ENCODE measurements at places on chromosomes 11 and 22. TPM values are rescaled to one million over a fixed set of nuclear protein-coding genes. Genes with fewer than 3 reads are reported as not detected.

MRGPRX4 gene
- not detected for total RNA-seq

DNA sequence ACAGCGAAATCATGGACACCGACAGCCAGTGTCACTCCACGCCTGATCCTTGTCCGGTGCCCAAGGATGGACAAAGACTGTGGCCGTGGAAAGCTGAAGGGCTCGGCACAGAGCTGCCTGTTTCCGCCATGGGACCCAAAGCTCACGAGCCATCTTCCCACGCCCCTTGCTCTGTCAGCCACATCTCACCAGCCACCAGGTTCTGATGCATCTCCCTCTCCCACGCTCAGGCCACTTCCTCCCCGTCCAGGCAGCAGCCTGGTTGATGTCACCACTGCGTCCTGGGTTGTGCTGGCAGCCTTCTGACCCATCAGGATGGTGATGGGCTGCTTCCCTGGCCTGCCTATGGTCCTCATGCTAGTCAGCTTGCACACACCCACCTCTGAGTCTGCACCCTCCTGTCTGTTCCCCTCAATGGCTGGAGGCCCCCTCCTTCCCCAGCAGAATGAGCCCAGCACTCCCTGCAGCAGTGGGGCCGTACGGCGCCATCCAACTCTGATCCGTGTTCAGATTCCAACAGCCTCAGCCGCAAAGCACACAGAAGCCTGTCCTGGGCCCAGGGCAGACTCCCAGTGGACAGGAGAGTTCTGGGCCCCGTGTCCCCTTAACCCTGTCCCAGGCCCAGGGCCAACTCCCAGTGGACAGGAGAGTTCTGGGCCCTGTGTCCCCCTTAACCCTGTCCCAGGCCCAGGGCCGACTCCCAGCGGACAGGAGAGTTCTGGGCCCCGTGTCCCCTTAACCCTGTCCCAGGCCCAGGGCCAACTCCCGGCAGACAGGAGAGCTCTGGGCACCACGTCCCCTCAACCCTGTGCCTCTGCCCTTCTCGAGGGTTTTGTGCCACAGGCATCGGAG lies 259.5 kb downstream of the BRD1 start:
- no peak for DNase-seq

GRCh38 chr11:27118371-27118770 lies 77.8 kb downstream of the BBOX1 start:
- no peak for DNase-seq

- no peak for DNase-seq
Measured at GRCh38 chr11:11267312-11267711, 85.7 kb downstream of the CSNK2A3 start.

GRCh38 chr11:91859666-91860065 lies 365.0 kb upstream of the FAT3 start:
- DNase-seq = no peak

DNA sequence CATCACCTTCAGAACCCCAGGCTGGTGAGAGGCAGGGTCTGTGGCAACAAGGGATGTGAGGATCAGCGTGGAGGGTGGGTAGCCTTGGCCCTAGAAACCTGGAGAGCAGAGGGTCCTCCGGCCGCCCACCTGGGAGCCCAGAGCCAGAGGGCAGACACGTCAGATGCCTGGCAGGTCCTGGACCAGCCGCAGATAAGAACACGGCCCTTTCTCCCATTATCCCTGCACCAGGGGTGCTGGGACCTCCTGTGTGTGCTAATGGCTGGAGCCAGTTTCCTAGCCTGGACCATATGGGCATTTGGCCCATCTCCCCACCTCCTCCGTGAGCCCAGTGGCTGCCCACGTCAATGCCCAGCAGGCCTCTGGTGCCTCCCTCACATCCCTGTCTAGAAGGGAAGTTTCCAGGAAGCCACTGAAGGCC lies 88.4 kb downstream of the MORC2 start:
- DNase-seq = no peak

DNA sequence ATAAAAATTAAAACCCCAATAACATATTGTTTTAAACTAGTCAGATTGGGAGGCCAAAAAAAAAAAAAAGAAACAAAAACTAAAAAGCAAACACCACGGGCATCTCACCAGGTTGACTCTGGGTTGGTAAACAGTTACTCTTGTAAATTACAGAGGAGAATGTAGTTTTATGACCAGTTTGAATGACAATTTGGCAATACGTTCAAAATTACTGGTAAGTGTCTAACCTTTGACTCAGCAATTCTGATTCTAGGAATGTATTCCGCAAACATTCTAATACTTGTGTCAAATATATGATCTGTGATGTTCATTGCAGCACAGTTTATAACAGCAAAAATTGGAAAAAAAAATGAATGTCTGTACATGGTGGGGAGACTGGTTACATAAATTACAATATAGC lies 1376.0 kb downstream of the TBC1D22A start:
- DNase-seq = no peak

DNA sequence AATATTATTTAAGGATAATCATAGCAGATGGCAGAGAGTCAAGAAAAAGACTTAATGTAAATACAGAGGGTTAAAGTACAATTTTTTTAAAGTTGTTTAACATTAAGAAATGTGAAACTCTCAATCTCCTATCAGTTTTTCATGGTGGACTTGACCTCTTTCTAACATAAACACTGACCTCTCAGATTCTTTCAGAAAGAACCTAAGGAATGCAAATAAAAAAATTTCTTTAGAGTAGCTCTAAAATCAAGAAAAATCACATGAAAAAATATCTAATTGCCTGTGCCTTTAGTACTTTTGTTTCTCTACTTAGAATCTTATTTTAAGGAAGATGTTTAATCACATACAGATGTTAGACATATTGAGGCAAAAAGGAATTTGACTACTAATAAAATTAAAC lies 12.9 kb downstream of the RNF141 start:
- no peak for DNase-seq

GRCh38 chr22:38733329-38733723 lies 22.5 kb downstream of the SUN2 start:
- DNase-seq = peak; percentile 65

GRCh38 chr11:12150831-12151382 lies 40.5 kb downstream of the MICAL2 start:
- DNase-seq = no peak

USH1C gene
- total RNA-seq = not detected

SLC22A9 gene
- total RNA-seq = not detected

TRIOBP gene
- total RNA-seq = 7.3 TPM

GRCh38 chr22:21929253-21929652 lies 23.4 kb downstream of the PPM1F start:
- DNase-seq = no peak

DNA sequence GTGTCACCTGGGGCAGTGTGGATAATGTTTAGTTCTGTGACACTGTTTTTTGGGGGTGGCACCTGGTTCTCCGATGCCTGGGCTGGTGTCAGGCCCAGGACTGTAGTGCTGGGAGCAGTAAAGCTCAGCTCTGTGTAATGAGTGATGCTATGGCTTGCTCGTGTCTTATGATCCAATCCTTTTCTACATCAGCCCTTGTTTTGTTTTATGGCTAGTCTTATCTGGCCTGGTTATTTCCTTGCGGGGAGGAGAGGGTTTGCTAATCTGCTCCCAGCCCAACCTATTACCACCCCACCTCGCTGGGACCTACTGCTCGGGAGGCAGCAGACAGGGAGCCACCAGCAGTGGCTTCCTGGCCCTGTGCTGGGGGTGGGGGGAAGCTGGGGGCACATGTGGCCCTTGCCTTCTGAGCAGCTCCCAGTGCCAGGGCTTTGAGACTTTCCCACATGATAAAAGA lies 35.0 kb upstream of the TPBGL start:
- DNase-seq = no peak

CALCB gene
- total RNA-seq = not detected

- DNase-seq = no peak
Measured at GRCh38 chr11:101706541-101706940, 122.7 kb upstream of the TRPC6 start.

SYT8 gene
- not detected for total RNA-seq

KCNC1 gene
- not detected for total RNA-seq

DNA sequence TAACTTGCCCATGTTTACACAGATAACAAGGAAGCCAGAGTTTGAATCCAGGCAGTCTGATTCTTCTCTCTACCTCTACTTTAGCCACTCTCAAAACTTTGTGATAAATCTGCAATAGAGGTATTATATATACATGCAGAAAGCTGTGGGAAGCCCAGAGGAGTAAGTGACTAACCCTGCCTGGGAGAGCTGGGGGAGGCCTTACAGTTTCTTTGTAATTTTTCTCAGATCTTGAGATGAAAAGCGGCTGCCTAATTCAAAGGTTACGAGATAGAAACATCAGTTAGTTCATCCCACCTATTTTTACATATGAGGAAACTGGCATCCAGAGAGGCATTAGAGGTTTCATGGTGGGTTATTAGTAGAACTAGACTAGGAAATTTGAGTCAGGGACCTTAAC lies 4.9 kb downstream of the STIM1 start:
- peak; percentile 47 for DNase-seq

MOB2 gene
- total RNA-seq = 33.2 TPM

Measured in CD8-positive, alpha-beta T cell (primary cell).